ENCODE measurements at places on chromosomes 1 and 21. TPM values are rescaled to one million over a fixed set of nuclear protein-coding genes. Genes with fewer than 3 reads are reported as not detected.

Gene C8B
- polyA plus RNA-seq, result 0.04 TPM

Gene PALMD
- 5.8 TPM for polyA plus RNA-seq

Gene LCE6A
- 0.60 TPM for polyA plus RNA-seq

Gene MEX3A
- polyA plus RNA-seq, result 1.5 TPM

Gene METTL13
- 54.0 TPM for polyA plus RNA-seq

Measured in keratinocyte (primary cell).